Activated CD4-positive, alpha-beta T cell treated with anti-CD3 and anti-CD28 coated beads, Interleukin-2, amount 10 ng/mL, durations not matched to agents 24 days and 14 days (primary cell): ENCODE measurements at places on chromosomes 1 and 21. TPM values are rescaled to one million over a fixed set of nuclear protein-coding genes. Genes with fewer than 3 reads are reported as not detected.
A peak's percentile ranks its signal among the peaks of the same experiment; 100 is the strongest.

DNA sequence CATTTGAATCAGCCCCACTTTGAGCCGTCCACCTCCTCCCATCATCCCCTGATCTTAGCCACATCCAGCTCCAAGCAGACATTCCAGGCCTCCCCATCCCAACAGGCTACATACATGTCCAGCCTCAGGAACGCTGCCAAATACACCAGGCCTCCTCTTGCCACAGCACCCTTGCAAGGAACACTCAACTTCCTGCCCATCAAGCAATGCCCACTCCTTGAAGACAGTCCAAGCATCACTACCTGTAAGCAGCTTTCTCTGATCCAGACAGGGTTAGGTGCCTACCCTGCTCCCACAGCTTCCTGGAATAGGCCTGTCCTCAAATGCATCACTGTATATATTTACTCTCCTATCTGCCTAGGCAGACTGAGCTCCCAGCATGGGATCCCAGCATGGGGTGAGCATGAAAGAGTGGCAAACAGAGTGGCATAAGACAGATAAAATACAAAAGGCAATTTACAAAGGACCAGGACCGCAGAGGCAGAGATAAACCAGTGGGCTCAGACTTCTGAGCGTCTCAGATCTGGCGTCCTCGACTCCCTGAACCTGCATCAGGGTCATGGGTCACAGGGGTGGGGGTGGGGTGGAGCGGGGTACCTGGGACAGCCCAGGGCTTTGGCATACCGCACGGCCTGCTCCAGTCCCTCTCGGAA lies 816 bp downstream of the HYI start:
- DNase-seq, result peak; percentile 62

DNA sequence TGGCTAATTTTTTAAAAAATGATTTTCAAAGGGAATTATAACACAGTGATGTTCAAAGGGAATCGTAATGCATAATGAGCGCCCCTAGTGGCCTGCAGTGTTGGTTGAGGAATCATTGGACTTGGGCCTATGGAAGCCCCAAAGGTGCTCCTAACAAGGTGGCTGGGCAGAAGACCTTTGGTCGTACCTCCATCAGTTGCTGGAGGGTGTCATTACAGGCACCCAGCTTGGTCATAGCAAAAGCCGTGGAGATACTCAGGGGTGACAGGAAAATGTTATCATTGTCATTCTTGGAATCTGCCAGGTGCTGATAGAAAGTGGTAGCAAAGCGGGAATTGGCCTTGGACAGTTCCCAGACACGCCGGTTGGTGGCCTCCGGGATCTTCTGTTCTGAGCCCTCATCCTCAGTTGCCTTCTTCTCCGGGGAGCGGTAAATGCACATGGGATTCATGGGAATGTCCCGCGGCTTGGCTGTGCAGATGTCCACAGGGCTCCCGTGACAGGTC lies 2.7 kb downstream of the SERPINC1 start:
- peak; percentile 66 for DNase-seq

The KRTAP12-3 gene
- total RNA-seq, result not detected in 2 replicates

DNA sequence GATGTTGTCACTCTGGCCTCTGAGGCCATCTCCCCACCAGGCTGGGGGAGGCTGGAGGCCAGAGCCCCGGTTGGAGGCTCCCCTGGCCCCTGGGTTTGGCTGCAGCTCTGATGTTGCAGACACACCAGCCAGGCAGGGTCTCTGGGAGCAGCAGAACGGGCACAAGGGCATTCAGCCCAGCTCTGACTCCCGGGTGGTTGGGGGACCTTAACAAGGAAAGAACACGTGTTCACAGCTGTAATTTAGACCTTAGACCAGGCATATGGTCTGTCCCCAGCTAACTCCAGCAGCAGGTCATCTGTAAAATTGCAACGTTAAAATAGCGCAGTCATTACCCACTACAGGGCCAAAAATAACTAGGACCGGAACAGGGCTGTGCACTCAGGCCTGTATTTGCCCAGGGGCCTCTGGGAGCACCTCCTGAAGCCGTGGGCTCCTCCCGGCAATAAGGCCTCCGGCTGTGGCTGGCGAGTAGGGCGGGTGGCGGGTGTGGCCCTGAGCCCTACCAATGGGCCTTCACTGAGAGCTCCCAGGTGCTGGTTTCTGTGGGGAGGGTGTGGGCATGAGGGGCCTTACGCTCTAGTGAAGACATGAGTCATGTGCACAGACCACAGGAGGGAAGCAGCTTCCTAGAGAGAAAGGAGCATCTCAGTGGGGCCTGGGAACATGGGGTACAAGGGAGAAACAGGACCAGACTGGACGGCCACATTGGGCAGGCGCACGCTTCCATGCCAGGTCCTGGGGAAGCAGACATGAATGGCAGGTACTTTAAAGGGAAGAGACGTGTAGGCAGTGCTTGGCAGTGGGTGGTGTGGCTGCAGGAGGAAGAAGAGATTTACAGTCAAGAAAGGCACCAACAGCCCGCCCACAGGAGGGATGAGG lies 6.1 kb downstream of the LDLRAP1 start:
- DNase-seq, result peak; percentile 90

DNA sequence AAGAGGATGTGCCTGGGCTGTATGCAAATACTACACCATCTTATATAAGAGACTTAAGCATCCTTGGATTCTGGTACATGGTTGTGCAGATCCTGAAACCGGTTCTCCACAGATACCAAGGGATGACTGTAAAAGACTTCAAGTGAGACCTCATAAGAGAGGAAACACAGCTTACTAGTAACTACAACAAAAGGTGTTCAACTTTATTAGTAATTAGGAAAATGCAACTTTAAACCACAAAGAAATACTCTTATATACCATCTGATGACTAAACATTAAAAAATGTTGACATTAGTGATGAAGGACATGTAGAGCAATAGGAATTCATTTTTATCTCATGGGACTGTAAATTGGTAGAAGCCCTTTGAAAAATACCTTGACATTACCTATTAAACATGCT lies 102.7 kb downstream of the RASAL2 start:
- no peak for DNase-seq
